ENCODE measurements at places on chromosomes 2 and 18.

- no peak for DNase-seq
Measured at GRCh38 chr2:80852808-80853139, 548.2 kb upstream of the LRRTM1 start.

DNA sequence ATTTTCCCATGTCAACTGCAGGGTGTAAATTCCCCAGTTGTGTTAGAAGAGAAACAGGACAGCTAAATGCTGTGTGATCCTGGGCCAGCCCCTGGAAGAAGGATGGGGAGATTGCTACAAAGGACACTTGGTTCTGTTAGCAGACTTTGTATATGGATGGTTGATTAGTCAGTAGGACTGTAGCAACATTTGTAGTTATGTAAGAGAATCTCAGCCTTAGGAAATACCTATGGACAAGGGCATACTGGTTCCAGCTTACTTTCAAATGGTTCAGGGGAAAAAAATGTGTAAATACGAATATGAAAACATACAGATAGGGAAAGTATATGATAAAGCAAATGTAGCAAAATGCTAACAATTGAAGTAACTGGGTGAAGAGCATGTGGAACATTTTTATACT, 47.6 kb downstream of the GNAL start:
- DNase-seq: no peak

DNA sequence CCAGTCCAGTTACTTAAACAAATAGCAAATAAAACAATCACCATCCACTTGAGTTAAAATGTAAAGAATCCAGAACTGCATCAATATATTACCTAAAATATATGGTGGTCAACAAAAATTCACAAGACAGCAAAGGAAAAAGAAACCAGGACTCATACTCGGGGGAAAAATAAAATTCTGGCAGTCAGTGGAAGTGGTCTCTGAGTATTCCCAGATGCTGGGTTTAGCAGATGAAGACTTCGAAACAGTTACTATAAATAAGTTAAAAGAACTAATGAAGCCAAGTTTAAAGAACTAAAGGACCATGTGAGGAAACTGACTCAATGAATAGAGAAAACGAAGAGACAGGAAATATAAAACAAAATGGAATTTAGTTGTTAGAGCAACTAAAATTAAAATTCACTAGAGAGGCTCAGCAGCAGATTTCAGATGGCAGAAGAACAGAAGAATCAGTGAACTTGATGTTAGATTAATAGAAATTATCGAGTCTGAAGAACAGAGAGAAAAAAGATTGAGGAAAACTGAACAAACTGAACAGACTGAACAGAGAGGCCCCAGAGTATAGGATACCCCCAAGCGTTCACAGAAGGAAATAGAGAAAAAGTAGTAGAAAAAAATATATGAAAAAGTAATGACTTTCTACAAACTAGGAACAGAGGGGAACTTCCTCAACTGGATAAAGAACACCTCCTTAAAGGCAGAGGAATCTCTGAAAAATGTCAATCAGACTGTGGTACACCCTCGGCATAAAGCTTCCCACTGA, 27.9 kb downstream of the MGAT4A start:
- no peak for DNase-seq

- no peak for DNase-seq
Measured at GRCh38 chr2:58957188-58957840, 716.2 kb upstream of the FANCL start.

GRCh38 chr18:55483266-55483871, 104.6 kb downstream of the TCF4 start:
- DNase-seq: no peak

DNA sequence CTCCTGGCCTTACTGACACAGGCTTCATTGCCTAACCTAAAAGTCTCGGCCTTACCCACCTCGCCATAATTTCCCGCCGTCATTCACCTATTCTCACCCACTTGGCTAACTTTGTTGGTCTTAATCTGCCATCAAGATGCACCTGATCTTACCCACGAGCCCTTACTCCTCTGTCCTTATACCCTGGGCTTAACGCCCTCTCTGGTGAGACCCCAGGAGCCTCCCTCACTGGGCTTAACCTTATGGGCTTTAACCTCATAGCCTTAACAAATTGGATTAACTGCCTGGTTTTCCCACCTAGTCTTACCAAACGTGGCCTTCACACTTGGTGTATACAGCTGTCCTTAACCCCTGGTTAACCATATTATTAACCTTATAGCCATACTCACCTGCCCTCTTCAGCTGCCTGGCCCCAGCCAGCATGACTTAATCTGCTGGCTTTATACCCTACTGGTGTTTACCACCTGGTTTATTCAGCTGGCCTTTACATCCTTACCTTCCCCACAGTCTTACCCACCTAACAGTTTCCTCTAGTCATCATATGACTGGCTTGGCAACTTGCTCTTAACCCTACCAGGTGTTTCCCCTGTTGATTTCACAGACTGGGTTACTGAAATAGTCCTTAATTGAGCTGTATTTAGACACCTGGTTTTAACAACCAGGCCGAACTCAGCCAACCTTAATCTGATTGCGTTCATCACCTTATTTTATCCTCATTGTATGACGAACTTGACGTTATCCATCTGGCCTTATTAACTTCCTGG, 132.0 kb upstream of the ZSWIM2 start:
- DNase-seq: peak; percentile 6

All from NCI-H2029 treated with DMSO at 0.1 percent for 48 hours (cell line).